ENCODE measurements at places on chromosomes 11 and 22.

- no peak for DNase-seq
Observed at GRCh38 chr11:8826901-8827560, 84.0 kb upstream of the AKIP1 start.

DNA sequence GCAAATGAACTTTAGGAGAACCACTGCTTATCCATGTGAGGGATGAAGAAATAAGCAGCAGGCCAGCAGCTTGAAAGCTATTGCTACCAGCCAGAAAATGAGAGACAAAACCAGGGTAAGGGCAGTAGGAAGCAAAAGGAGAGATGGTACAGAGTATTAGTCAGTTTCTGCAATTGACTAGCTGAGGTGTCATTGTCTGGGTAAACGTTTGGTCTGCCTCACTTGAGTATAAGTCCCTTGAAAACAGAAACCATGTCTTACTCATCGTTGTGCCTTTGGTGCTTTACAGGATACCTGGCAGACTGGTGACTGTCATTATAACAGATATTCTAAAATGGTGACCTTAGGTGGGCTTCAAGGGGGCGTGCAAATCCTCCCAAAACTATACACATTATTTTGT lies 63.9 kb upstream of the USP47 start:
- DNase-seq, result no peak

GRCh38 chr11:79237091-79237490 lies 203.7 kb downstream of the TENM4 start:
- DNase-seq, result no peak

DNA sequence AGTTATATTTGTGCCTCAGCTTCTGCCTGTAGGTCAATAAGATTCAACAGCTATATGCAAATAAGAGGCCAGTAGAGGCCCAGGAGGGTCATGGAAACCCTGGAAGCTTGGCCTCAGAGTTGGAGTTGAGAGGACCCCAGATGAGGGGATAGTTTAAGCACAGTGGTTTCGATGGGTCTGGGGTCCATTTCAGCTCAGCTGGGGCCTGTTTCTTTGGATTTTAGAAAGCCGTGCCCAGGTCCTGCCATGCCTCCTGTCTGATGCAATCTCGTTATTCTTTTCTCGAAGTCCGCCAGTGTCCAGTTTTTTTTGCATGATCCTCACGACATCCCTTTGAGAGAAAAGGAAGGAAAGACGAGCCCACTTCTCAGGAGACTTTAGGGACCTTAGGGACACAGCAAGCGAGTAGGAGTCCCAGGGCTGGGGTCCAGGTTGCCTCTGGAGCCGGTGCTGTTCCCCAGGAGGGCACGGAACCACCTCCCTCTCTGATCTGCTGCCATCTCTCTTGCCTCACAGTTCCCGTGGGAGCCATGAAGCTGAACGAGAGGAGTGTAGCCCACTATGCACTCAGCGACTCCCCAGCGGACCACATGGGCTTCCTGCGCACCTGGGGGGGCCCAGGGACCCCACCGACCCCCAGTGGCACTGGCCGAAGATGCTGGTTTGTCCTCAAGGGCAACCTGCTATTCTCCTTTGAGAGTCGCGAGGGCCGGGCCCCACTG lies 2.6 kb upstream of the SMDT1 start:
- no peak for DNase-seq

Data from epithelial cell of proximal tubule (primary cell).